ENCODE measurements at places on chromosomes 12 and 14.

DNA sequence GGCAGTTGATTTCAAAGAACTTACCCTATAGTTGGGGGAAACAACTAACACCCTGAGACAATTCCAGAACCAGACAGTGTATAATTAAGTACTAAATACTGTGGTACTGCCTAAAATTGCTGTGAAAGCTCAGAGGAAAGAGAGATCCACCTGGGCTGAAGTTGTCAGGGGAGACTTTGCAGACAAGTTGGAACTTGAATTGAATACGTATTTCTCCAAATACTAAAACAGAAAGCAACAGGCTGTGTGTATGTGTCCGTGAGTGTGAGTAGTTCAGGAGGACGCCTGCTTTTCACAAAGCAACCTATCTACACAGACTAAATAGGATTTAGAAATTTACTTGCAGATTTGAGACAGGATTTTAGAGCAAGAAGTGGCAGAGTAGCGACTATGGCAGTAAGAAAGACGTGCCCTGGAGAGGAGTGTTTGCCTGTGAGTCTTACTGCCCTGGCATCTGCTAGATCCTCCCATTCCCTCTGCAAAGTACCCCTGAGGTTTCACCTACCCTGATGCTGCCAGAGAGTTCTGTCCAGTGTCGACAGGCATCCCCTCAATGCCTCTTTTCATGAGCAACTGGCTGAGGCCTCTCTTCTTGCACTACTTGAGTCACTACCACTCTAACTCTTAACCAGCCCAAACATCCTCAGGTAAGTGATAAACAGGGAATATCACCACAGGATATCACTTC, 37.4 kb upstream of the BMP4 start:
- DNase-seq: no peak

DNA sequence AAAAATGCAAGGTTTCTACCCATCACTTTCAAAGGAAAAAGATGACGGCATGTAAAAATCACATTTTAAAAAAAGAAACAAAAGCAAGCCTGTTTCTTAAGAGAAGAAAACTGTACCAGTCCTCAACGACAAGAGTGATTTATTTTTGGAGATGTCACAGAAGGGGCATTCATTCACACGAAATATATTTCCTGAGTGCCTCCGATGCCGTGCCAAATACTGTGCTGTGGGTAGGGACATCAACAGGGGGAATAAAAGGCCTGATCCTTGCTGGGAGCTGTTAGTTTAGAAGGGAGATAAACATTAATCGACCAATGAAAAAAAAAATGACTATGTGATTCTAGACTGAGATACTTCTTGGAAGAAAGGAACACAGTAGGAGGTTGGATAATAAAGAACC, 297.5 kb upstream of the SOX5 start:
- no peak for DNase-seq

GRCh38 chr12:116600959-116601918, 42.1 kb downstream of the MAP1LC3B2 start:
- no peak for DNase-seq

DNA sequence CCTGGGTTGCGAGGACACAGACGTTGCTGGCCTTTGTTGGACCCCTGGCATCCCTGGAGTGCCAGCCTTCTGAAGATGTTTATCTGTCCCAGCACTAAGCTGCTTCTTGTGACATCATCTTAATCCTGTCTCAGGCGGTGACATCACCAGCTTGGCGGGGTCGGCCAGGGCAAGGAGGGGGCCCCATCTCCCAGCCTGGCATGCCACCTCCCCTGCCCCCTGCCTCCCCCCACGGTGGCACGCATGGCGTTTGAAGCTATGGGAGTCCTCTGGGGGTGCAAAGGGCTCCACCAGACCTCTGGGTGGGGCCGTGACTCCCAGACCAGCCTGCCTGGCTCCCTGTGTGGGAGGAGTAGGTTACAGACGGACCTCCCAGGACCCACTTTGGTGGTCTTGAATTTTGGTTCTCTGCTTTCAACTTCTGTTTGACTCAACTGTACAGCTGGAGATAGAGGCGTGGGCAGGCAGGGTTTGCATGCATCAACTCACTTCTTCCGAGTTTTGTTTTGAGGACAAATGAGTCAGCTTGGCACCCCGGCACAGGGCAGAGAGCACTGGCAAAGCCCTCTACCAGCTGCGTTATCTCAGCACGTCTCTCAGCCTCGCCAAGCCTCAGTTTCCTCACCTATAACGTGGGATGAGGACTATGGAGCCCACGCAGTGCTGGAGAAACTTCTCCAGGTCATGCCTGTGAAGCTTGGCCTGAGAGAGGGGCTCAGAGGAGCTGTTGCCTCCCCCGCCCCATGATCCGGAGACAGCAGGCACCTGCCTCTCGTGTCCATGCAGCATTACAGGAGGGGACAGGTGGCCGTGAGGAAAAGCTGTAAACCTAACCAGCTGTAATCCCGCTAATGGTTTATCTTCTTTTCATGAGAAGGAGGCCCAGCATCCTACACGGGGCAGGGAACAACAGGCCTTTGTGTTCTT, 38.8 kb upstream of the EML1 start:
- no peak for DNase-seq

DNA sequence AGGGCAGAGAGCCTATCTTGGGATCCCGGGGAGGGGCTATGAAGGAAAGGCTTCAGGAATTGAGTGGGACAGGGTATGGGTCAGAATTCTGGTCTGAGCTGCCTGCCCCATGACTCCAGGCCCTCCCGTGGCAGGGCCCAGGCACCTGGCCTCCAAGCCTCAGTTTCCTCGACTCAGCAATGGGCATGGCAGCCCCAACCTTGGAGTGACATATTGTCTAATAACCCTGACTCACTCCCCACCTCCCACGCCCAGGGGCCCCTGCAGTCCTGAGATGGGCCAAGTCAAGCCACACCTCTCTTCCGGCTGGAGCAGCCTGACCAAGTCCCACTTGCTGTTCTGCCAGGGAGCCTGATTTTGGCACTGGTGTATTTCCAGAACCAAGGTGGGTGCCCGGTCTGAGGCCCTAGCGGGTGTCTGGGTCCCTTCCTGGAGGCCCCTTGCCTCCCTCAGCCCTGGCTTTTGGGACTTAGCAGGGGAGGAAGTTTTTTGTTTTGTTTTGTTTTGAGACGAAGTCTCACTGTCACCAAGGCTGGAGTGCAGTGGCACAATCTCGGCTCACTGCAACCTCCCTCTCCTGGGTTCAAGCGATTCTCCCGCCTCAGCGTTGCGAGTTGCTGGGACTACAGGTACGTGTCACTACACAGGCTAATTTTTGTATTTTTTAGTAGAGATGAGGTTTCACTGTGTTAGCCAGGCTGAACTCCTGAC, 40.3 kb upstream of the RCOR1 start:
- DNase-seq: no peak

DNA sequence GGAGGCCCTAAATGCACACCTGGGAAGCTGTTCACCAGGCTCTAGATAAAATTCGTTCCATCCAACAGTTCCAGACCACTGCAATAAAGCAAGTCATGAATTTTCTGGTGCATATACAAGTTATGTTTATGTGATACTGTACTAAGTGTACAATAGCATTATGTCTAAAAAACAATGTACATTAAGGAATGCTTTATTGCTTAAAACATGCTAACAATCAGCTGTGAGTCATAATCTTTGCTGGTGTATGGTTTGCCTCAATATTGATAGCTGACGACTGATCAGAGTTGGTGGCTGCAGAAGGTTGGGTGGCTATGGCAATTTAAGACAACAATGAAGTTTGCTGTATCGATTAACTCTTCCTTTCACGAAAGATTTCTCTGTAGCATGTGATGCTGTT, 52.3 kb downstream of the ATG14 start:
- DNase-seq: no peak

DNA sequence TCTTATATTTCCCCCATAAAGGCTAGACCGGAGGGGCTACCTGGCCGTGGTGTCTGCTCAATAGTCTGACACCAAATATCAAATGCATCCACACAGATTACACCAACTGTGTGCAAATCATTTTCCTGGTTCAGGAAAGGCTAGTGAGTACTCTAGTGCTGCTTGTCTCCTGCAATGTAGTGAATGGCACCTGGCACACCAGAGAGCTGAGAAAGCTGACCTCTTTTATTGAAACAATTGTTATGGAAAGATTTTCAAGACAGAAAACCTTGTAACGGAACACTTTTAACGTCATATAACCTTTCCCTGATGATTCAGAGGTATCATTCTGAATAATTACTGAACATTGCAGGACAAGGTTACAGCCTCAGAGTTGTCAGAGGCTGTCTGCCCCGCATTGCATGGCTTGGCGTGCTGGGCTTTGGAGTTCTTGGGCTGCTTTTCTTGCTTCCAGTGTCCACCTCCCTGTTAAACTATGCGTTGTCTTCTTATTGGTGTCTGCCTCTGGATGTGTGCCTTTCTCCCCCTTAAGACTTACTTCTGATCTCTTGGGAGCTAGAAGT, 40.7 kb upstream of the HDAC7 start:
- DNase-seq: no peak

- DNase-seq: no peak
These were observed 60.9 kb downstream of the MYF5 start for GRCh38 chr12:80777587-80777986.

DNA sequence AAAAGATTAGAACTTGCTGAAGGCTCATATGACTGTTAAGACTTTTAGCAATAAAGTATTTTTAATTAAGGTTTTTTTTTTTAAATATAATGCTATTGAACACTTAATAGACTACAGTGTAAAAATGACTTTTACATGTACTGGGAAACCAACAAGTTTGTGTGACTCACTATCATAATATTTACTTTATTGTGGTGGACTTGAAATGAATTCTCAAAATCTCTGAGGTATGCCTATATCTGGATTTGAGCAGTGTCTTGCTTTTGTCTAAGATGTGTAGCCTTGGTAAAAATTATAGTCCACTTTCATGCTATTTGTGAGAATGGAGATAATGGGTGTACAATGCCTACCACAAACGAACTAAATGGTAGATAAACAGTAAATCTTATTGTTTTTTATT, 33.9 kb upstream of the NAV3 start:
- DNase-seq: no peak

GRCh38 chr12:89181271-89181920, 170.9 kb downstream of the DUSP6 start:
- no peak for DNase-seq

DNA sequence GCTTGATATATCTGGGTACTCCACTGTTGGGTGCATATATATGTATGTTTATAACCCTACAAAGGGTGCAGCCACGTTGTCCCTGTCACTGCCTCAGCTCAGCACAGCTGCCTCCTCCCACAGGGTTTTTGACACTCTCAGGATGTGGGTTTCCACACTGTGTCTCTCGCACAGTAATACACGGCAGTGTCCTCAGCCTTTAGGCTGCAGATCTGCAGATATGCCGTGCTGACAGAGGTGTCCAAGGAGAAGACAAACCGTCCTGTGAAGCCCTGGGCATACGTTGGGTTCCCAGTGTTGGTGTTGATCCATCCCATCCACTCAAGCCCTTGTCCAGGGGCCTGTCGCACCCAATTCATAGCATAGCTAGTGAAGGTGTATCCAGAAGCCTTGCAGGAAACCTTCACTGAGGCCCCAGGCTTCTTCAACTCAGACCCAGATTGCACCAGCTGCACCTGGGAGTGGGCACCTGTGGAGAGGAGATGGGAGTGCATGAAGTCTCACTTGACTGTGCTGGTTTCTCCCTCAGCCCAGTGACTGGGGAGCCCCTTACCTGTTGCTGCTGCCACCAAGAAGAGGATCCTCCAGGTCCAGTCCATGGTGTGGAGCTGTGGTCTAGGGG, 498.7 kb downstream of the TMEM121 start:
- DNase-seq: no peak

DNA sequence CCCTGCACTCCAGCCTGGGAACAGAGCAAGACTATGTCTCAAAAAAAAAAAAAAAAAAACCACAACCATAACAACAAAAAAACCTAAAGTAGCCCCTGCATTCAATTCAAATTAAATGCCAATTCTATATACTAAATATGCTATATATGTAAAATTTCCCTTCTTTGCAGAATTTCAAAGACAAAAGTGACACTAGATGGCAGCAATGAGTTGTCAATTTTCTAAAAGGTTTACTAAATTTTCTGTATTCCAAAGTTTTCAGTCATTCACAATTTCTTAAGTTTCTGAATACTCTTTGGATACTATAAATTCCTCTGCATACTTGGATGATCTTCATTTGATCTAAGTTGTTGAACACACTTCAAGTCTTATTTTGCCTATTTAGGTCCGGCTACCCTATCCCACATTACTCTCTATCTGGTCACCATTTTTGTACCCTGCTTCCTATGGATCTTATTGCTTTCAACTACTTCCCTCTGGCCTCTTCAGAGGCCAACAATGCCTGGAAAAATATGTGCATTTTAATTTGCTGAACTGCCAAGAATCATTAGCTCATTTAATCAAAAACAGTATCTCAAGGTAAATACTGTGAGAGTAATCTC, 27.9 kb downstream of the HNRNPC start:
- DNase-seq: no peak

- DNase-seq: no peak
These were observed 47.1 kb upstream of the CLEC14A start for GRCh38 chr14:38302966-38303365.

DNA sequence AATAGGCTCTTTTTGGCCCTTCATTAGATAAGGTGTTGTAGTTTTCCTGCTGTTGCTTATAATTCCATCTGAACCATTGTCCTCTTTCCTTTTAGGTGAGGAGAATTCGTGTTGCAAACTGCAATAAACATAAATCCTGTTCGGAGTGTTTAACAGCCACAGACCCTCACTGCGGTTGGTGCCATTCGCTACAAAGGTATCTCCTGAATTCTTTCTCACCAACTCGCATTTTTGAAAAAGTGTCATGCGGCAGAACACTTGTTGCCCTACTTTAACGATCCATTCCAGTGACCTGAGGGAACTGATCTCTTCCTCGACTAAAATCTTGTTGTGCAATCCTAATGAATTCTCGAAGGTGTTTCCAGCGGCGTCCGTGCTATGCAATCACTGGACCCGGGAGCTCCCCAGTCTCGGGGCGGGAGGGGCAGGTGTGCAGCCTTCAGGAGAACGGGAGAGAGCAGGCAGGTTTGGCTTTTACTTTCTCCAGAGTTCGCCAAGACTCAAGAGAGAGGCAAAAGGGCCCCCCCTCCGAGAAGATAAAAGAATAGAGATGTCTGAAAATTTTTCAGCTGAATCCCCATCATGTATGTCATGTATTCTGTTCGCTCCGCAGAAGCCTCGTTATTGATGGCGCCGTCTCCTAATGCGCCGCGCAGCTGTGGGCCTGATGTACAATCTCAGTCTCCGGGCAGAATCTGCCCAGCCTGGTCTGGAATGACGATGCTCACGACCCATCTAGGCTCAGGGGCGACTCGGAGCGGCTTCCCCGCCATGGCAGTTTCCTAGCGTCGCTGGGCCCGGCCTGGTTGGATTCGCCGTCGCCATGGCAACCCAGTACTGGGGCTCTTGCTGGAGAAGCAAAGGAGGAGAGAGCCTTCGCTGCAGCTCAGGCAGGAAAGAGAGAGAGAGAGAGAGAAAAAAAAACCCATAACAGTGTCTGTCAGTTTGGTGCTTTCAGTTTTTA, 38.2 kb downstream of the PLXNC1 start:
- no peak for DNase-seq

All from GM13976 (cell line).